HAP-1 (cell line): ENCODE measurements at places on chromosomes 12 and 14.

- no peak for DNase-seq
Observed at GRCh38 chr12:53747095-53747494, 4.7 kb downstream of the CISTR start.

- no peak for DNase-seq
Observed at GRCh38 chr12:130444986-130445385, 107.3 kb downstream of the PIWIL1 start.

DNA sequence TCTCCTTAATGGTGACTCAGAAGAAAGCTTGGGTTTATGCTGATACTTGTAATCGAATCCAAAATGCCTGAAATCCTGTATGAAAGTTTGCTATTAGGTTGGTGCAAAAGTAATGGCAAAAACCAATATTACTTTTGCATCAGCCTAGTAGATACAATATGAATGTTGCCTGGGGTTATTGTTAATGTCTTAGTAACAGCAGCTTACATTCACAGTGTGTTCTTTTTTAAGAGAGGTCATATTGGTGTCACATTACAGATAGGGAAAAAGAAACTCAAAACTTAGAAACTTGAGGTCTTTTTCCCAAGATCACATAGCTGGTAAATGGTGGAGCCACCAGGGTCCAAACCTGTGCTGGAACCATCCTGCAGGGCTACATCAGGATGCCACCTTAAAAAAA lies 25.2 kb downstream of the SRGAP1 start:
- DNase-seq: no peak

DNA sequence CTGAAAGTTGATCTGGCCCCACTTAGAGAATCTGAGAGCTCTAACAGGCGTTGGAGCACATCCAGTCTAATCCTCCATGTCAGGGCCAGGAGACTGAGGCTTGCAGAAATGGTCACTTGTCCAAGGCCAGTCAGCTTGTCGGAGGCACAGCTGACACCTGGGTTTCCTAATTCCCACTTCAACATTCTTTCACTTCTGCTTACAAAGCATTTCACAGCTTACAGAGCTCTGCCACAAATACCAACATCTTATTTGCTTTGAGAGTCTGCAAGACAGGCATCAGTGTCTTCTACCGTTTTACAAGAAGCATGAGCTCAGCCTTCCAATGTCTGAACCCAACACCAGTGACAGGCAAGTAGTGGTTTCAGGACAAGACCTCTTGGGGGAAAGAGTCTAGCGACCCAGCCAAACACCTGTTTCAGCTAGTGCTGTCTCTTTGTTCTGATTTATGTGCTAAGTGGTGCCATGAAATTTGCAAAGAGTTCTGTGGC lies 31.8 kb downstream of the ISCA2 start:
- DNase-seq: no peak

- no peak for DNase-seq
Observed at GRCh38 chr12:80862531-80862930, 75.2 kb downstream of the LIN7A start.

- DNase-seq: no peak
Observed at GRCh38 chr12:88448337-88448915, 131.8 kb downstream of the KITLG start.

GRCh38 chr12:43277651-43278540 lies 274.1 kb downstream of the ADAMTS20 start:
- no peak for DNase-seq
